ENCODE measurements at places on chromosomes 3 and 15.

DNA sequence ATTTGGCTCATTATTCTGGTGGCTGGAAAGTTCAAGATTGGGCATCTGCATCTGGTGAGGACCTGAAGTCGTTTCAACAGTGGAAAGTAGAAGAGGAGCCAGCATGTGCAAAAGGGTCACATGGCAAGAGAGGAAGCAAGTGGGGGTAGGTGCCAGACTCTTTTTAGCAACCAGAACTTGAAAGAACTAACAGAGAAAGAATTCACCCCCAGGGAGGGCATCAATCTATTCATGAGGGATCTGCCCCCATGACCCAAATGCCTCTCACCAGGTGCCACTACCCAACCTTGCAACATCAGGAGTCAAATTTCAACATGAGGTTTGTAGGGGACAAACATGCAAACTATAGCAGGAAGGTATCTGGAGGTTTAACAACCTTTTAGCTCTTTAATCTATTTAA lies 10.3 kb upstream of the RYK start:
- no peak for ATAC-seq

- no peak for ATAC-seq
These were observed 216.7 kb downstream of the IL20RB start for GRCh38 chr3:137174514-137174913.

DNA sequence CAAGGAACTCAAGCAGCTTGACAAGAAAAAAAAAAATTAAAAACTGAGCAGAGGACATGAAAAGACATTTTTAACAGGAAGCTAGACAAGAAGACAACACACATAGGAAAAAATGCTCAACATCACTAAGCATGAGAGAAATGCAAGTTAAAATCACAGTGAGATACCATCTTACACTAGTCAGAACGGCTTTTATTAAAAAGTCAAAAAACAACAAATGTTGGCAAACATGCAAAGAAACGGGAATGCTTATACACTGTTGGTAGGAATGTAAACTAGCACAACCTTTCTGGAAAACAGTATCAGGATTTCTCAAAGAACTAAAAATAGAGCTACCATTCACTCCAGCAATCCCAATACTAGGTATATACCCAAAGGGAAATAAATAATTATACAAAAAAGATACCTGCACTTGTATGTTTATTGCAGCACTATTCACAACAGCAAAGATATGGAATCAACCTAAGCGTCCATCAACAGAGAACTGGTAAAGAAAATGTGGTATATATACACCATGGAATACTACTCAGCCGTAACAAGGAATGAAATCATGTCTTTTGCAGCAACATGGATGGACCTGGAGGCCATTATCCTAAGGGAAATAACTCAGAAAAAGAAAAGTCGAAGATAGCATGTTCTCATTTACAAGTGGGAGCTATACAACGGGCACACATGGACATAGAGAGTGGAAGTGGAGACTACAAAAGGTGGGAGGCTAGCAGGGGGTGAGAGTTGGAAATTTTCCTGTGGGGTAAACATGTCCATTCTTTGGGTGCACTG lies 5.2 kb downstream of the GOLIM4 start:
- ATAC-seq, result no peak

DNA sequence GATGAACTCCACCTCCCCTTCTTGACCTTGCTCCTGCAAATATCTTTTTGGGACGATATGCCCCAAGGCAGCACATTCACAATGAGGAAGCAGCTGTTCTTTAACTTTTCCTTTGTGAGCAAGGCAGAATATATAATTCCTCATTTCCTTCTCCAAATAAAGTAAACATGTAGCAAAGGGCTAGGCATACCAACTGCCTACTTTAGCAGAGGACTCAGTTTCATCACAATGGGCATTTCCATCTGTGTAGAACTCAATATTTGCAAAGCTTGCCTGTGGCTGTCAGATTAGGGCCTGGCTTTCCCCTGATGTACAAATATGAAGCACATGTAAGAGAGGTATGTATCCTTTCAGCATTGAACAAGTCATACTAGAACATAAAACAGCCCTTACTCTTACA lies 366.9 kb downstream of the RSL24D1 start:
- no peak for ATAC-seq

- no peak for ATAC-seq
These were observed 61.0 kb downstream of the CHD2 start for GRCh38 chr15:92960996-92961681.

- no peak for ATAC-seq
These were observed 342.2 kb downstream of the PDCD6IP start for GRCh38 chr3:34140616-34141015.

DNA sequence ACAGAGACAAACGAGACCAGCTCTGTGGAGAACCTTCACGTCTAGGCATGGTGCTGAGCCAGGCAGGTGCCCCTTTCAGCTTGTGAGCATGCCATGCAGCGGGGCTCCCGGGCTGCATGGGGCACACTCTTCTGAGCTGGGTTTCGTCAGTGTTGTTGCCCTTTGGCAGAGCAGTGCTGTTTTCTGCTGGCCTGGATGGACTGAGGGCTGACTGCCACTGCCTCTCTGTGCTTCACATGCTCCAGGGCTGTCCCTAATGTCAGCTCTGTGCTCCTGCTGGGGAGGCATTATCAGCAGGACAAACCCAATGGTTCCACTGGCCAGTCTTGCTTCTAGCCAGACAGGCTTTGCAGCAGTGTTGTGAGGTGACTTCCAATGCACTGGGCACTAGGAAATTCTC lies 9.5 kb downstream of the GASK1A start:
- no peak for ATAC-seq

DNA sequence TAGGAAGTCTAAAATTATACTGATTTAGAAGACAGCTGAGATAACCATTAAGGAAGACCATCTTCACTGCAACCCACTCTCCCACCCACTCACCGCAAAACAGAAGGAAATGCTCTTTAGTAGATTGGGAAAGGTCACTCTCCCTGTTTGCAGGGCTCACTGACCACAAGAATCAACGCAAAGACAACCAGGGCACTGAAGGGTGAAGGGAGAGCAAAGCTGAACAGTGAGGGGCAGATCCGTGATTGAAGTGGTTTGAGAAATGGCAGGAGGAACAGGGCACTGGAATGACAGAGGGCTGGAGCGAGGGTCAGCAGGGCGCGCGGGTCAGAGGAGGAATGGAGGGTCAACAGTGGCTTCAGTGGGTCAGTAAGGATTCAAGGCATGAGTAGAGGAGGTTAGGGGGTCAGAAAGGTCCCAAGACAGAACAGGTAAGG lies 520 bp downstream of the MESD start:
- ATAC-seq, result no peak

GRCh38 chr15:57201578-57201977 lies 174.7 kb upstream of the CGNL1 start:
- ATAC-seq, result no peak

DNA sequence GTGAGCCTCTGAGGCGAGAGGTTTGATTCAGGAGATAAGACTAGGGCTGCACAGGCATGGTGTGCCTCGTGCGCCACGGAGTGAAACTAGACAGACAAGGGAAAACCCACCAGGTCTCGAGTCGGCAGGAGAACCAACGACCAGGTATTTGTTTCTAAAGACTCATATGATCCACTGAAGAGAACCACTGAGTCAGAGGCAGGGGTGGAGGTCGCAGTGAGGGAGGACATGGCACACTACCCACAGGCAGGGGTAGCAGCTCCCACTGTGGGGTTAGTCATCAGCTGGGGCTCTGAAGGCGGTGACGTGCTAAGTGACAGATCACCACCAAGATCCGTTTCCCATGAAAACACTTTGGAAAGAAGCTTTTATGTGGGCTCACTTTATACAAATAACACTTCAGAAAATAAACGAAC lies 45.7 kb downstream of the CHSY1 start:
- ATAC-seq, result peak; percentile 91

DNA sequence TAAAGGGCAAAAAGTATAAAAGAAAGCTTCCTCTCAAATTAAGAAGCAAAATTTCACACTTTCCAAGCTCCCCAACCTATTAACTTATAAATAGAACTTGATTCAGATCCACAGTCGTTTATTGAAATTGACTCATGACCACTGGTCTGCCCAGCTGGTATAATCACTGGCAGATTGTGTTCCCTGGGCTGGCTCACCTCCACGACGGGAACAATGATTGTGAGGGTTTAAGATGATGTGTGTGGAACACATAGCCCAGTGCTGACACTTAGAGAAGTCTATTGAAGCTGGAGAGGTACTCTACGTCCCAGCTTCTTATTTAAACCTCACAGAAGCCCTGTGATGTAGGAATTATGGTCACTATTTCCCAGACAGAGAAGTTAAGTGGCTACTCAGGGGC lies 90.4 kb downstream of the MB21D2 start:
- no peak for ATAC-seq

DNA sequence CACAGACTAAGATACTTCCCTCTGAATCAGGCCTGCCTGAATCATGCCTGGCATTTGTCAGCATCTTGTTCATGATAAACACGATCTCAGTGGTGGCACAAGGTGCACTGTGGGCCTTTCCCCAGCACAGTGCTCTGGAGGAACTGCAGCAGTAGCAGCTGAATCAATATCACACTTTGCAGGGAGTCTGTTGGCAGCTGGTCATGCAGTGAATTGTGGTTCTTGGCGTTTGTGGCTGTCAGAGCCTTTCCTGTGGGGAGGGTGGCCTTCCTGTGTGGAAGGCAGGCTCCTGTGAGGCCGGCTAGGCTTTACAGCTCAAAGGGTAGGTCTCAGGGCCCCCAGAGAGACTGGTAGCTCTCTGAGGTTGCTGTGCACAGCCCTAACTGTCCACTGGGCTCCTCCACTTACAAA lies 54.4 kb upstream of the TLE3 start:
- peak; percentile 36 for ATAC-seq

- ATAC-seq, result no peak
These were observed 23.2 kb downstream of the C2CD4B start for GRCh38 chr15:62141643-62142588.

DNA sequence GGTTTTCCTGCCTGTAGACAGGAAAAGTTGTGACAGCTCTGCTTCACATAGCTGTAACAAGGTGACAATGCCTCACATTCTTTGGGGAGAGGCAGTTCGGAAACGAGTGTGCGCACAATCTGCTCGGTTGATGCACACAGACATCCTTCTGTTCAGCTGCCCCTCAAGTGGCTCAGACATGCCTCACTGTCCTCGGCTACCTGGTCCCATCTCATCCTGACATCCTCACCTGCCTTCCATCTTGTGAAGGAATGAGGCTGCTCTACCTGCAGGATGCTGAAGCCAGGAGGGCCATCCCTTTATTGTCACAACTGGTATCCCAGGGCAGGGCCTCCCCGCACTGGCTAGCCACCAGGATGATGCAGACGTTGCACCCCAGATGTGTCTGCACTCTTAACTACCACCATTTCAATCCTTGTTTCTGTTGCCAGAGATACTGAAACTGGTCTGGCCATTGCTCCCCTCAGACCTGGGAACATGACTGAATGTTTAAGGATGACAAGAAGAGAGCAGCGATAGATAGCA lies 19.4 kb downstream of the SRPRB start:
- no peak for ATAC-seq

GRCh38 chr3:48432411-48433371 lies 2.8 kb upstream of the PLXNB1 start:
- no peak for ATAC-seq

- no peak for ATAC-seq
These were observed 244.4 kb downstream of the EDEM1 start for GRCh38 chr3:5431811-5432378.

DNA sequence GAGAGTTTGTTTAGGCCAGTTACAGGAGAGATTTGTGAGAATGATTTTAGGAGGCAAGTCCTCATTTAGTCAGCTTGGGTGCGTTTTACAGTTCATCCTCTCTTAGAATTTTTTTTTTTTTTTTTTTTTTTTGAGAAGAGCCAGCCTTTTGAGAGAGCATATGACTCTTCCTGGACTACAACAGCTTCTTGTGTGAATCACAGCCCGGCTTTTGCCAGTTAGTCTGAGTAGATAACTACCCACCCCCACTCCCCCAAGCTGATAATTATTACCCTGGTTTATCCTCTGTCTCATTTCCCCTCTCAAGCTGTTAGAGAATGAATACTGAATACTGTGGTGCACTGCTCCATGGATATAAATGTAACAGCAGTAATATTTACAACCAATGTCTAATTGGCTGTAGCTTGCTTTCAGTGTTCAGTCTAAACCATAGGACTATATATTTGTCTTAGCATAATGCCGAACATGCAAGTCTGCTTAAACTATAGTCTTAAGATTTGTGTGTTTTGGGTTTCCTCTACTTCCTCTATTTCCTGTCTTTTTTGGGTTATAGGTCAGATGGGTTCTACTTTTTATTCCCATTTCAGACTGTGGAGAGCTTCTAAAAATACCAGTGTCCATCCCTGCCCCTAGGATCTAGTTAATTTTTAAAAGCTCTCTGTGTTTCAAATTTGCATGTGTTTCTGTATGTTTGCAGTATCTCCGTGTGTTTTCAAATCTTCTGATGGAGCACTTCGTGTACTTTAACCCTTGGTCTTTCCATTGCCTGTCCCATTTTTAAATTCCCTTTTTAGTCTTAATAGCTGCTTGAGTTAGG lies 8.0 kb downstream of the CHD2 start:
- ATAC-seq, result peak; percentile 10

DNA sequence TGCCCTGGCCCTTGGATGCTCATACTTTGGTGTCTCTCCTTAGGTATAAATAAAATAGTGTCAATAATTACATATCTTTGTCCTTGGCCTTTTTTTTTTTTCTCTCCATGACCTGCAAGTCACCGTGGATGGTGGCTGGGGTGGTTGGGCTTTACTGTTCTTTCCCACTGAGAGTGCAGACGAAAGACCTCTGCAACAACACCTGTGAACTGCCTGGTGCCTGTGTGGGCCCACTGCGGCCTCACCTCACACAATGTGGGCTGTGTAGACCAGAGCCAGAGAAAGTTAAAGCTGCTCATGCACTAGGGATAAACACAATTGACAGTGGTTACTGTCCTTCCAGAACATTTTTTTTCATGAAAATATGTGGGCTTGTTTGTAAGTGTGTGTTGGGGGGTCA lies 39.0 kb downstream of the CCDC32 start:
- no peak for ATAC-seq

DNA sequence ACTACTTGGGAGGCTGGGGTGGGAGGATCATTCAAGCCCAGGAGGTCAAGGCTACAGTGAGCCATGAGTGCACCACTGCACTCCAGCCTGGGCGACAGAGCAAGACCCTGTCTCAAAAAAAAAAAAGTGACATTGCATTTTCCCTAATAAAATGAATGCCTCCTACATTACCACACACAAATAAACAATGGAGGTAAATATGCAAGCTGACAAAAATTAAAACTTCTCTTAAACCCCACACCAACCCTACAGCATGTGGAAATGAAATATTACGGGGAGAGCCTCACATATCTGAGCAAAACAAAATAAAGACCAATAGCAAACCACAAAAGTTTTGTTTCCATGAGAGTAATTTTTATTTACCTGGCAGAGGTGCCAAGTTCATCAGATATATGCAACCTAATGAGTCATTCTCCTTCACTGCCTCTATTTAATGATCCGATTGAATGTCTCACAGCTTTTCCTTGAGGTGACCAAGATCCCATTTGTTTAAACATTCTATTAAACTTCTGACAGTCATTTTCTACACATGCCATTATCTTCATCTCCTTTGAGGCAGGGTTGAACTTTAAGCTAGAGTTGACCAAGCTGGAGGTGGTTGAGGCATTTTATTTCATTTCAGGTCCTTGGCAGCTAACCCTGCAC lies 9.4 kb upstream of the CAV3 start:
- no peak for ATAC-seq

GRCh38 chr15:42110367-42110766 lies 16.0 kb upstream of the PLA2G4D start:
- no peak for ATAC-seq

GRCh38 chr15:66476535-66476934 lies 21.0 kb downstream of the SNAPC5 start:
- no peak for ATAC-seq

Measured in activated CD4-positive, CD25-positive, alpha-beta regulatory T cell treated with anti-CD3 and anti-CD28 coated beads, Interleukin-2, amount 50 U/mL, for 24 hours (primary cell).